Hematopoietic multipotent progenitor cell (in vitro differentiated cells): ENCODE measurements at places on chromosomes 6 and 20. TPM values are rescaled to one million over a fixed set of nuclear protein-coding genes. Genes with fewer than 3 reads are reported as not detected.
A peak's percentile ranks its signal among the peaks of the same experiment; 100 is the strongest.

DNA sequence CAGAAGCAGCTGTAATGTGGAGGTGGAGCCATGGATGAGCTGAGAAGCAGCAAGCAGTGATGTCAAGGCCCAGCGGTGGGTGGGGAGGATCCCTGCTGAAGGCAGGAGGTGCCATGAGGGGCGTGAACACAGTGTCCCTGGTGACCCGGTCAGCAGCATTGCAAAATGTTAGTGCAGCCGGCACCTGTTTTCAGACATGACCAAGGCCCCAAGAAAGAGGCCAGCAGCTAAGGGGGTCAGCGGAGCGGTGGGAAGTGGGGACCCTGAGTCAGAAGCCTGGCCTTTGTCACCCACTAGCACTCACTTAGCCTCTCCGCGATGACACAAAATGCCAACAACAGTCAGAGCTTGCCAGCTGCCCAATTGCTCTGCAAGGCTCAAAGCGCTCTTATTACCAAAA lies 51.9 kb downstream of the TMEM242 start:
- DNase-seq, result no peak

DNA sequence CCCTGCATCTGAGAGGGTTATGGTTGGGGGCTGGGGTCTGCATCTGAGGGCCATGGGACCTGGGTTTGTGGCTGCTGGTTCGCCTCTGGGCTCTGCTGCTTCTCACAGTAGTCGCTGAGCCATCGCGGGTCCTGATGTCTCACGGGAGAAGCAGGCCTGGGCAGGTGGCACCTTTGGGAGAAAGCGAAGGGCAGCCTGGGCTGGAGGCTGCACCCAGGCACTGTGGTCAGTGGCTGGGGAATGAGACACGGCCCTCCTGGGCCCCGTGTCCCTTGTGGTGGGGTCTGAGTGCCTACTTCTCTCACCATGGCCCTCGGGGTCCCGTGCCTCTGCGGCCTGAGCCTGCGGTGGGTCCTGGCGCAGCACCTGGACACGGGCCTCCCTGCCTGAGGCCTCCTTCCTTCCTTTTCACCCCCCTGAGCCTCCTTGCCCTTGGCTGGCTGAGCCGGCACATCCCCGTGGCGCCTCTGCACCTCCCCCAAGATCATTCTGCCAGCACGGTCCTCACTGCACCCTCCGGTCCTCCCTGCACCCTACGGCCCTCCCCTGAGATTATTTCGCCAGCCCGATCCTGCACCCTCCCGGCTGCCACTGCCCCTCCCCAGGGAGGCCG lies 206.0 kb downstream of the ERMARD start:
- DNase-seq, result no peak

GRCh38 chr6:158843751-158844683 lies 24.8 kb upstream of the EZR start:
- no peak for DNase-seq

DNA sequence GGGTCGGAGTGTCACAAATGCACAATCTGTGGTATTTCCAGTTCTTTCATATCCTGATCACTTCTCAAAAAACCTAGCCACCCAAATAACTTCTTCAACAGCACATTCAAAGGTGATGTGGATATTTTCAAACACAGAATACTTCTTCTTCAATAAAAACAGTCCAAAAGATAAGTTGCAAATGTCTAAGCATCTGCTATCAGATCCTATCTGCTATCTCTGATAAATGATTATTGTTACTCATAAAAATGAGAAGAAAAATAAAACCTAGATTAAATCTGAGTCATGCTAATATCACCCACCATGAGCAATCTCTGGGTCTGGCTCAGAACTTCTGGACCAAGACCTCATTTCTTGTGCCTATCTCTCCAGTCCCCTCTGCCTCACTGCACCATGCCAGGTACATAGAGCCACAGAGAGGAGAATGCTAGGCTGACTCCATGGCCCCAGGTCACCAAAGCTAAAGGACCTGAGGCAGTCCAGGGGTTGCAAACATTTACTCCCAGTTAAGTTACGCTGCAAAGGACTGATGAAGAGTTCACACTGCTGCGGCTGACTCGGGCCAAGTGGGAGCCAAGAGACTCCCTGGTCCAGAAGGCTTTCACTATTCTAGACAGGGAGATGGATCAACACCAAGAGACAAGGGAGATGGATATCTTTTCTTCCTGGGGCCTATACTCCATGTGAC lies 101.4 kb downstream of the KIF13A start:
- DNase-seq, result no peak

- DNase-seq, result no peak
Measured at GRCh38 chr6:111614833-111615582, 9.3 kb upstream of the TRAF3IP2 start.

DNA sequence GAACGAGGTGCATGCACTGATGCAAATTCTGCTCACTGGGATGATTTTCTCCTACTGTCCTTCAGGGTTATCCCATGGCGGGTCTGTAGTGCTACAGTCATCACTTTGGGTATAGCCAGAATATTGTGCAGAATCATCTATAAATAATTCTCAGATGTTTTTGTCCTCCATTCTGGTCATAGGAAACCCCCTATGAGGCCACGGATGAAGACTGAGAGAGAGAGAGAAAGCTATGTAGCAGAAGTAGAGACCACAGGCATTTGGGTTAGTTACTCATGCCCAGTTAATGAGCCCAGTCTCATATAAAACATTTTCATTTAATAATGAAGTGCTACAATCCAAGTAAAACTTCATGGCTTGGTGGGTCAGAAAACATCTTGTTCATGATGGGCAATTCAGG lies 145.1 kb upstream of the PLN start:
- DNase-seq, result no peak

GRCh38 chr6:170470734-170471133 lies 82.4 kb downstream of the PSMB1 start:
- no peak for DNase-seq

DNA sequence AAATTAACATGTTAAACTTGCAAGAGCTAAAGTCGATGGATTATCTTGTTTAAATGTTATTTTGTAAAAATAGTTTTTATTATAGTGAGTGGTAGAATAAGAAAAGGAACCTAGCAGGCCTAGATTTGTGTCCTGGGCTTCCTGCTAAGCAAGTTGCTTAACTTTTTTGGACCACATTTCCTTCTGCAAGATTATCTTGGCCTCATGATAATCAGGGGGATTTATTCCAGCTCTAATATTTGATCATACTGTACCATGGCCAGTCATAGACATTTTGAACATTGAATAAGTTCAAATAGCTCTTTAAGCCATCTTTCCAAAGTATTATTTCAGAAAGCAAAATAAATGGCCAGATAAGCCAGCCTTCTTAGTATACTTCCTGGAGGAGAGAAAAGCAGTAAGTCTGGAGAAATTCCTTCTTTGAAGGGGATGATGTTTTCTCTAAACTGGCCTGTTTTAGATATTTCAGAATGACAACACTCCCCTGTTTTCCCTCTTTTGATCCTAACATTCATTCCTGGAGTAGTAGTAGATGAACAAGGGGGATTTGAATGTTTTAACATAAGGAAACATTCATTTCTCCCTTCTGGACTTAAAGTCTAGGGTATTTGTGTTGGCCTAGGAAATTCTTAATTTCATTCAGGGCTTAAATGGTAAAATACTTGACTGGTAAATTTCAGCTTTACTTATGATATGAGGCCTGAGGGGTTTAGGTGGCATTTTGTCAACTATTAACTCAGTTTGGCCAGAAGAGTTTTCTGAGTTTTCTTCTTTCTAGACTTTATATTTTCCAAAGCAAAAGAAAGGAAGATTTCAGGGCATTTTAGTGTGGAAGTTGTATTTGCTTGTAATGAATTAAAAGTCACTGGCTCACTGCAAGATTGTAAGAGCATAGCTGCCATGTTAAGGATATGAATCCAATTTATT lies 108.8 kb upstream of the SCGN start:
- no peak for DNase-seq

DNA sequence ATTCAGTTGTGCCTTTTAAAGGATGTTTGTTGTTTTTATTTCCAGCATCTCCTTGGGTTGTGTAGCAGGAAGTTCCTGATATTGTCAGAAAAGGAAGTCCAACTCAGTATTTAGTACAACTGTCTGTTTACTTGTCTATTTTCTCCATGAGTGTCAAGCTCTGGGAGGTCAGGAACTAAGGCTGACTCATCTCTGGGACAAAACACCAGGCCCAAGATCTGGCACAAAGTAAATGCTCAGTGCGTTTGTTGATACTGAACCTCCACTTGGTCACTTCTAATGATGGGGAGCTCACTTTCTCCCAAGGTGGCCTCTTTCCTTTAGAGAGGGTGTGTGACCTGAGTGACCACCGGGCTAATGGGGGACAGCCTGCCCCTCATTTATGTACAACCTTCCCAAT lies 12.6 kb upstream of the PIGU start:
- no peak for DNase-seq

DNA sequence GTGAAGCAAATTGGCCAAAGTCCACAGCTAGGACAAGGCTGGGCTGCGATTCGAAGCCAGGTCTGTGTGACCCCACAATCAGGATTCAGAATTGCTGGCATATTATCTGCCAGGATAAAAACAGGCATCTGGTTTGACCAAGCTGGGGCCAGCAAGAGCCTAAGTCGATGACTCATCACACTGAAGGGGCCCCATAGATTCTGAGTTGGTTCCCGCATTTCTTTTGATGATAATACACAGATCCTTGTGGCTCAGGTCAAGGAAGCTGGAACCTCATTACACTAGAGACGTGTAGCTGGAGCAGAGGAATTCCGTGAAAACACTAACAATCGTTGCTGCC lies 6.5 kb downstream of the KCNB1 start:
- no peak for DNase-seq

DNA sequence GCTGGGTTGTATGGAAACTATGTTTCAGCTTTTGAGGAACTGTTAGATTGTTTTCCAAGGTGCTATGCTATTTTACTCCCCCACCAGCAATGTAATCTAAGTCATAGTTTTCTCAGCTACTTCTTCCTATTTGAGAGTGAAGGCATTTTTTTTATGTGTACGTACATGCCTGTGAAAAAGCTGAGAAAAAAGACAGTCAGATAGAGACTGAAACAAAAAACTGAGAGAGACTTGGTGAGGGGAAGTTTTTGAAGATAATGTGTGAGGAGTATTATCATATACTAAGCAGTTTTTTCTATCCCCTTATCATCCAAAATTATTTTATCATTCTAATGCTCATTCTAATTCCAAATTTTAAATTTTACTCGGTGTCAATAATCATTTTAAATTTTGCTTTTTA lies 780.0 kb downstream of the BCKDHB start:
- no peak for DNase-seq

DNA sequence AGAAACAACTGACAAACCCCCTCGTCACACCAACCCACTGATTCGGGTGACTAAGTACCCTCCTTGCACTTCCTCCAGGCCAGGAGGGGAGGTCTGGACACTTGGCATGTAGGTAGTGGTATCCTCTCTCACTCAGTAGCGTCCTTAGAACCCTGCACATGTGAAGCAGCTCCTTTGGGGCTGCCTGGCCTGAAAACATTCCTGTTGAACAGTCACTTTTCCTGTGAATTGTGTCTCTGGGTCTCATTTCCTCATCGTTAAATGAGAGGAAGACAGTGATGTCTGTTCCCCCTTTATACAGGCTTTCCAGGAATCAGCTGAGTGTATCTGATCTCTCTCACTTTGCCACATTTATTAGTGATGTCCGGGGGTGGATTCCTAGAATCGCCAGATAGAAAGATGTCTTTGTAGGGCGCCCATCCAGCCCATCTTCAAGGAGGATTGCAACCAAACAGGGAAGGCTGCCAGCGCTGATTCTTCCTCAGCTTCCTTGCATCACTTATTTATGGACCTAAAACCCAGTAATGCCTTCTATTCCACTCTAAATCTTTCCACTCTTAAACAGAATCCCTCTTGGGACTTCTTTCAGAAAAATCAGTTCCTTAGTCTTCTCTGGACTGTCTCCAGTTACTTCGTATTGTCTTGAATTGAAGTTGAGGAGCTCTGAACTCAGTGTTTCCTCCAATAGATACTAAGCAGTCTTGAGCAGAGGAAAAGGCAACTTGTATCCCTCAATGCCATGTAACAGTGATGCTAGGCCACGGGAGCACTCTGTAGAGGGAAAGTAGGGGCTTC lies 9.4 kb upstream of the POPDC3 start:
- DNase-seq, result no peak

GRCh38 chr20:46093531-46093930 lies 3.8 kb upstream of the NCOA5 start:
- DNase-seq, result no peak

DNA sequence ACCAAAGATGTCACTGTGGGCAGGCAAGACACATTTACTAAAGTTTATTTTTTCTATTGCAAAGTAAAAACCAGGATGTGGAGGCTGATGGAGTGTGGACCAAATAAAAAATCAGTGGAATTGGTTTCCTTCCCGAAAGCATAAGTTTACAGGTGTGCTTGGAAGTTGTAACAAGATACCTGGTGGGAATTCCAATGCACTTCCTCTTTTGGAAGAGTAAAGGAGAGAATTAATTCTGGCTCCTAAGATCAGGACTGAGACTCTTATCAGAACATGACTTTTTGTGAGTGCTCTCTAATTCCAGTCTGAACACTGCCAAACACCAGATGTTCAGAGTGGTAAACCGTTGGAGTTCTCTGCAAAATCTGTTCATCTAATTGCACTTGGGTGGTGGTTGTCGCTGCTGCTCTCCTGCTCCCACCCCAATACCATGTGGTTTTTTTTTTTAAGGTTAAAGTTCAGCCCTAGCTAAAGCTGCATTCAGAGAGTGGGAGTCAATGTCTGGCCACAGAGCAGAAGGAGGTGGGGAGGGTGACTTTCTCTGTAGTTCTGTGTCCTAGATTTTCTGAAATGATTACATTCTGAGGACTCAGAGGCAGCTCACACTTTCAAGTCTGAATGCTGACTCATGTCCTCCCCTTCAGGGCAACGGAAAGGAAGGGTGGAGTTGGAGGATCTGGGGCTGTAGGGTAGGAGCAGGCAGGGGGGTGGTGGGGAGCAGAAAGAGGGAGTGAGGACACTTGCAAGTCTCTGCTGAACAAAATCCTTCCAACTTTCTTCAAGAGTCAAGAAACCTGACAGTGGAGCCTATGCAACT lies 275.8 kb upstream of the PRDM1 start:
- peak; percentile 83 for DNase-seq

GRCh38 chr6:33320315-33321181 lies 3.0 kb upstream of the ZBTB22 start:
- no peak for DNase-seq

DNA sequence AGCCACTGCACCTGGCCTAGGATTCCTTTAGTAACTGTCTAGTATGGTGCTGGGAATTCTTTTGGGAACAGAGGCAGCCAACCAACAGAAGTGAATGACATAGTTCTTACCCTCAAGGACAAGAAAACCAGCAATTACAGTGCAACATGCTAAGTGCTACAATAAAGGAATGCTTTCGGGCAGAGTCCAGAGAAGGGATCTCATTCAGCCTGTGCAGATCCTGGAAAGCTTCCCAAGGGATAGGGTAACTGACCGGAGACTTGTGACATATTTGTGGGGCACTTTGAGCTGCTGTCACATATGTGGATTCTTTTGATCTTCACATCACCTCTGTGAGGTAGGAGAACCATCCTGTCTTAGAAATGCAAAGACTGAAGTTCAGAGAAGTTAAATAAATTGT lies 46.8 kb downstream of the C6orf15 start:
- DNase-seq, result no peak

LHFPL5 gene
- total RNA-seq, result not detected

EDN3 gene
- not detected for total RNA-seq

SYNDIG1 gene
- under 0.01 TPM for total RNA-seq

HLA-DOA gene
- total RNA-seq, result 209 TPM

ZC3H12D gene
- total RNA-seq, result 3.8 TPM

TAB2 gene
- 50.4 TPM for total RNA-seq
